ENCODE measurements at places on chromosomes 7 and 10.

DNA sequence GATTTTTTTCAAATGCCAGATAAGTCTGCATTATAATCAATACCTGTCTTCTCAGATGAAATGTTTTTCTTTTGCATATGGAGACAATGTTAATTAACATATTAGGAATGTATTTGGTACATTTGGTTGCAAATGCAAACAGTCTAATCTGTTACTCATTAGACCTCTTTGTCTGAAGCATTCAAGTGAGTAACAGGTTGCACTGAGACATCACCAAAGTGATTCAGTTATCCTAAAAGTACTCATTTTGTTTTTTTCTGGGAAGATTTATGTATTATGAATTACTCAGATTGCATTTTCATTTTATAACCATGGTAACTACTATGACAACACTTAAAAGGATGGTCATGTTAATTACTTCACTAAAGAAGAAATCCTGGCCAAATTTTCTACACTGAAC lies 513.6 kb downstream of the HTR7 start:
- DNase-seq = no peak

DNA sequence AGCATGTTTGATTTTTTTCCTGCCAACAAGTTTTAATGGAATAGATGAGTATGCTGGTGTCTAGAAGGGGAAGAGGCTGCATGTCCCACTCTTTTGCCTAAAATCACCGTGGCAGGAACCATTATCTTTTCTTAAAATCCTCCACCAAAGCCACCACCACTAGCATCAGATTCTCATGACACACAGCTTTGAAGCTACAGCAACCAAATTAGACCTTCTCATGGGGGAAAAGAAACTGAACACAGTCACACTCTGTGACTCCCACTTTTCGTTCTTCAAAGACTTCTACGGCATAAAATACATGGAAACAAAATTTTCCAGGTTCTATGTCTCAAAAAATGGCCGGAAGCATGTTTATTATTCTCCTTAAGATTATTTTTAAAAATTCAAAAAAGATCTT lies 81.8 kb downstream of the SGMS1 start:
- DNase-seq = no peak

DNA sequence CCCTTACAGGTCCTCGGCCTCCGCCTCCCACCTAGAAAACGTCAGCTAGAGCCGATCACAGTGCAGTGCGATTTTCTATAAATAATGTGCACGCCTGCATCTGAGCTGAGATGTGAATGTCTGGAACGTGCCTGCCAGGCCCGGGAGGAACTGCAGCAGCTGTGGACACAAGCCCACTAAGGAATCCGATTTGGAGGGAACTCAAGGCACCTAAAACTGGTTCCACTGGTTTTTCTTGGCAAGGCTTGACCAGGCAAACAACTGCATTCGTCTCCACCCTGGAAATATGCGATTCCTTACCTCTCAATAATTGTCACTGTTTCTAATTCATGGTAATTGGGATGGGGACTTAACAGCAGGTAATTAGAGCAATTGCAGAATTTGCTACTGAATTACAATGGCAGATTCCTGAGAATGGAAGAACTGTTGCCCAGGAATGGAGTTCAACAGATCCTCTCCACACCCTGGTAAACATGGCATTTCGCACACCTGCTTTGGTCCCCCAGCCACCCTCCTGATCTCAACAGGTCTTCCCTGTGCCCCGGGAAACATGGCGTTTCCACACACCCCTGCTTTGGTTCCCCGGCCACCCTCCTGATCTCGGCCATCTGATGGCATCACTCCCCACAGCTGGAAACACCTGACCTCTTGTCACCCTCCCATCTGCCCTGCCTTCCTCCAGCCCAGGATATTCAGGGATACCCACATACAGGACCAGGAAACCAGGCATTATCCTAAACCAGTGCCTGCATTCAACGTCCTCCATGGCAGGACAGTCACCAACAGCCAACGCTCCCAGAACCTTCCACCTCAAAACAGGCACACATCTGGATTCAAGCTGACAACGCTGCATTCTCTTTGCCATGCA lies 76.0 kb downstream of the DIP2C start:
- DNase-seq = no peak

GRCh38 chr7:103560136-103560535 lies 114.1 kb upstream of the SLC26A5 start:
- no peak for DNase-seq
